ENCODE measurements at places on chromosomes 3 and 15.

DNA sequence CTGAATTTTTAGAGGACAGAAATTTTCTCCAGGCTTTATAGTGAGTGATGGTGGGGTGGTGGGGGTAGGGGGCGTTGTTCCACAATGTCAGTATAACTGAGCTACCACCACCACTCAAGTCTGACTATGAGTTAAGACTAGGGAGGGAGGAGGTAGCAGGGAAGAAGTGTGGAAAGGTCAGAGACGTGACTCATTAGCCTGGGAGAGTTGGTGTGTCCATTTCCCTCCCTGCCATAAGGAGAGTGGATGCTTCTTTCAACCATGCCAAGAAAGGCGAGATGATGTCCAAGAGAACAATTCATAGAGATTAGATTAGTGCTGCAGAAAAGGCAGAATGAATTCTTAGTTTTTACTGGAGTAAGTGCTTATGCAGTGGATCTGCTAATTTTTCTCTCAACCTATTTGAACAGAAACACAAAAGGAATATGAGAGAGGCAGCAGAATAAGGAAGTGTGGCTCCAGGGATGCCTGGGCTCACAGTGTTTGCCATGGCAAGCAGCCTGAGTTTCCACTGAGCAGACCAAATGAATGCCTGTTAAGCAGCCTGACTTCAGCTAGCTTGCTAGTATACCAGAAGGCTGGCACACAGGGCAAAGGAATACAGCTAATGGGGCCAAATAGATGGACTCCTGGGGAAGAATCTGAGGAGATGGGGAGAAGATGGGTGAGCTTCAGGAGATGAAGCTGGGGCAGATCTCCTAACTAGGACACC lies 708.9 kb downstream of the NTRK3 start:
- no peak for DNase-seq

DNA sequence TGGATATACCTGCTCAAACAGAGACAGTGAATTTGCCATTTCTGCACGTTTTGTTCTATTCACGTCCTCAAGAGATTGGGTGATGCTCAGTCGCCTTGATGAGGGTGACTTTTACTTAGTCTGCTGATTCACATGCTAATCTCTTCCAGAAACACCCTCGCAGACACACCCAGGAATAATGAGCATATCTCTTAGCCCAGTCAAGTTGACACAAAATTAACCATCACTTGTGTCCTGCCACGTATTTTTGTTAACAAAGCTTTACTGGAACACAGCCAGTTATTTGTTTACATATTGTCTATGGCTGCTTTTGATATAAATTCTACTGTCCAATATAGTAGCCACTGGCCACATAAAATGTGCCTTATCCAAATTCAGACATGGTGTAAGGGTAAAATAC lies 218.3 kb downstream of the FHIT start:
- DNase-seq, result no peak

GRCh38 chr15:92393980-92394308 lies 263 bp downstream of the ST8SIA2 start:
- DNase-seq, result no peak

DNA sequence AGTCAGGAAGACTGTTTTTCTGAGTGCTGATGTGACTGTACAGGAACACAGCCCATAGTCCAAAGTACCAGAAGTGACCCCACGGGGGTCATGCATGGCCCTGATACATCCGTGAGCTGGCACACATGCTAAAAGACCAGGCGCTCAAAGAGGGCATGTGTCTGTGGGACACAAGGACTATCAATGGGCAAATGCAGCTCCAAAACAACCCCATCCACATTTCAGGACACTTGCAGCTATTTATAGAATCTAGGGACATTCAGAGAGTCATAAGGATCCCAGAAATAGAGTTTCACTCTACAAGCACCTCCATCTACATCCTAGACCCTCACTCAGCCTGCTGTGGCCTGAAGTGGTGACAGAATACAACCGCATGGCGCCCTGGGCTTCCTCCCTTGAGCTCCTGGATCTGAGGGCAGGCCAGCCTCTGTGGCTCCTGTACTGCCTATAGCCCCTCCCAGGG lies 17.0 kb downstream of the SLC25A20 start:
- no peak for DNase-seq

- no peak for DNase-seq
These were observed 34.9 kb downstream of the PPP1R2 start for GRCh38 chr3:195508185-195508584.

GRCh38 chr3:10443272-10444109 lies 61.9 kb downstream of the ATP2B2 start:
- DNase-seq, result no peak

DNA sequence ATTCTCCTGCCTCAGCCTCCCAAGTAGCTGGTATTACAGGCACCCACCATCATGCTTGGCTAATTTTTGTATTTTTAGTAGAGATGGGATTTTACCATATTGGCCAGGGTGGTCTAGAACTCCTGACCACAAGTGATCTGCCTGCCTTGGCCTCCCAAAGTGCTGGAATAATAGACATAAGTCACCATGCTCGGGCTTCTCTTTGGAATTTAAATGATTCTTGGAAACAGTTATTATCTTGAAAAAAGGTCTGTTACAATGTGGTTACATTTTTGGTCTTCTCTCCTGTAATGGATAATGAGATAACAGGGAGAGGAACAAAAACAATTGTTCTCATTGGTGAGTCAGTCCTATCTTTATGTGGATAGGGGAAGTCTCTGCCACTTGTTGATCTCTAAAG lies 59.8 kb upstream of the AADACL2 start:
- DNase-seq, result no peak

GRCh38 chr3:13608969-13609725 lies 60.2 kb downstream of the FBLN2 start:
- DNase-seq, result no peak

- peak; percentile 91 for DNase-seq
These were observed at the start of gene RASSF1 for GRCh38 chr3:50340448-50341329. Gene RASSF1, minus strand, starts transcription at chr3:50340836. Its CDS starts 31 bp downstream, at chr3:50340805.

DNA sequence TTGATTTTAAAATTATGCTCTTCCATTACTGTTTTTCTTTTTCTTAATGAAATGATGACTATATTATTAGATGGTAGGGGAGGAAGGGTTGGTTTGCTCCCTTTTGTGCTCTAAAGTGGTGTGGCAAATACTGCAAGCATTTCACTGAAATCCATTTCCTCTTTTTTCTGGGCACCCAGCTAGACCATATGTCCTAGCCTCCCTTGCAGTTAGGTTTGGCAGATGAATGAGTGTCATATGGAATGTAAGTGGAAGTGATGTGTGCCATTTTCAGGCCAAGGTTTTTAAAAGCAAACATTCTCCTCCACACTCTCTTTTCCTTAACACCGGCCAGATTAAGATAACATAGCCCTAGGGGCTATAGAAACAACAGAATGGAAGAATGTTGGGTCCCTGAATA lies 363.0 kb downstream of the FGF12 start:
- DNase-seq, result no peak

DNA sequence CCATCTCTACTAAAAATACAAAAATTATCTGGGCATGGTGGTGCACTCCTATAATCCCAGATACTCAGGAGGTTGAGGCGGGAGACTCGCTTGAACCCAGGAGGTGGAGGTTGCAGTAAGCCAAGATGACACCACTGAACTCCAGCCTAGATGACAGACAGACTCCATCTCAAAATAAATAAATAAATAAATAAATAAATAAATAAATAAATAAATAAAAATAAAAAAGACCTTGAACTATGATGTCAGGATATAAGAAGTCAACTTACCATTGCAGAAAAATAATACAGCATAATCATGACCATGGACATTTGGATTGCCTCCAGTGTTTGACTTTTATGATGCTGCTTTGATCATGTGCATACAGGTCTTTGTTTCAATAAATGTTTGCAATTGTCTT lies 484.3 kb upstream of the ROBO1 start:
- no peak for DNase-seq

DNA sequence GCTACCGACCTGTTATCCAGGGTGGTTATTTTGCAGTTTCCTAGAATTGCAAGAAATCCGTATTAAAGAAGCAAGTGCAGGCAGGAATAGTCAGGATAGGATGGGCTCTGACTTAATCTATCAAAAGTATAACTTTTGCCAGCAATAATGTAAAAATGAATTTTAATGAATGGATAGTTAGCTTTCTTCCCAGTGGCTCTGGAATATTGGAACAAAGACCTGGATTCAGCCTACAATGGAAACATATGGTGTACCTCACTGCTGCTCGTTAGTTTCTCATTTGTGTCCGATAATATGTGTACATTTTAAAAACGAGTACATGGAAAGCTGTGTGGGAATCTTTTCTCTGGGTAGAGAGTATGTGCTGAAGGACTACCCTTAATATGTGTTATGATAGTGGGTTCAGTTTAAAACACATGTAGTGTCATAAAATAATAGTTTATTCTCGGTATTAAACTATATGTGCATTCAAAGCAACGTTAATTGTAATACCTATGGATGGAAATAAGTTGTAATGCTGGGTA lies 805 bp downstream of the SERPINI1 start:
- DNase-seq, result no peak

DNA sequence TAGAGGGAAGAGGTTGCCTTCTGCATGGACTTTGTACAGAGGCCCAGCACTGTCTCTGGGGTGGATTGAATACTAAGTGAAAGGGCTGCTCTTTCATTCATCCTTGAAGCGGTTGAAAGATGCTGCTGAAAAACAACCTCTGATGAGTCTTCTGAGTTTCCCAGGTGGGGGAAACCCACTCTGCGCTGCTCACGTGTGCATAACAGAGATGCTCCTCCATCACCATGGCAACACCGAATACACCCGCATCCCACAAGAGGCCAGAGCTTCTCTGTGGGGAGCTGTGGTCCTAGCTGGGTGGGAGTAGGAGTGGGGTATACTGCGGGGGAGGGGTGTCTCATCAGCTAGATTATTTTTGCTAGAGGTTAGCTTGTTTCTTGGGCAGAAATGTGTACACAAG lies 6.1 kb upstream of the SYN2 start:
- DNase-seq, result no peak

GRCh38 chr3:52036829-52037228 lies 19.5 kb downstream of the DUSP7 start:
- no peak for DNase-seq

GRCh38 chr15:40891810-40892446 lies 2.3 kb upstream of the VPS18 start:
- peak; percentile 50 for DNase-seq

- no peak for DNase-seq
These were observed 610.7 kb upstream of the GRM7 start for GRCh38 chr3:6250167-6250566.

DNA sequence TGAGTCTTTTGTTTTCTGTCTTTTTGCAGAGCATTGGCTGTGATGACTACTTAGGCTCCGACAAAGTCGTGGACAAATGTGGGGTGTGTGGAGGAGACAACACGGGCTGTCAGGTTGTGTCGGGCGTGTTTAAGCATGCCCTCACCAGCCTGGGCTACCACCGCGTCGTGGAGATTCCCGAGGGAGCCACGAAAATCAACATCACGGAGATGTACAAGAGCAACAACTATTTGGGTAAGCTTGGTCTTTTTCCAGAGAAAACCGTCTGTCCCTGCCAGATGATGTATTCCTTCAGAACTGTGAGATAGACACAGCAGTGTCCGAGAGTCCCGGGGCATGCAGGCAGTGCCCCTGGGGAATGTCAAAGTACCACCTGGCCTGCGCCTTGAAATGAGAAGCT lies 149.9 kb upstream of the NR2E3 start:
- DNase-seq, result no peak

GRCh38 chr3:106215047-106215446 lies 346.2 kb upstream of the CBLB start:
- peak; percentile 82 for DNase-seq

DNA sequence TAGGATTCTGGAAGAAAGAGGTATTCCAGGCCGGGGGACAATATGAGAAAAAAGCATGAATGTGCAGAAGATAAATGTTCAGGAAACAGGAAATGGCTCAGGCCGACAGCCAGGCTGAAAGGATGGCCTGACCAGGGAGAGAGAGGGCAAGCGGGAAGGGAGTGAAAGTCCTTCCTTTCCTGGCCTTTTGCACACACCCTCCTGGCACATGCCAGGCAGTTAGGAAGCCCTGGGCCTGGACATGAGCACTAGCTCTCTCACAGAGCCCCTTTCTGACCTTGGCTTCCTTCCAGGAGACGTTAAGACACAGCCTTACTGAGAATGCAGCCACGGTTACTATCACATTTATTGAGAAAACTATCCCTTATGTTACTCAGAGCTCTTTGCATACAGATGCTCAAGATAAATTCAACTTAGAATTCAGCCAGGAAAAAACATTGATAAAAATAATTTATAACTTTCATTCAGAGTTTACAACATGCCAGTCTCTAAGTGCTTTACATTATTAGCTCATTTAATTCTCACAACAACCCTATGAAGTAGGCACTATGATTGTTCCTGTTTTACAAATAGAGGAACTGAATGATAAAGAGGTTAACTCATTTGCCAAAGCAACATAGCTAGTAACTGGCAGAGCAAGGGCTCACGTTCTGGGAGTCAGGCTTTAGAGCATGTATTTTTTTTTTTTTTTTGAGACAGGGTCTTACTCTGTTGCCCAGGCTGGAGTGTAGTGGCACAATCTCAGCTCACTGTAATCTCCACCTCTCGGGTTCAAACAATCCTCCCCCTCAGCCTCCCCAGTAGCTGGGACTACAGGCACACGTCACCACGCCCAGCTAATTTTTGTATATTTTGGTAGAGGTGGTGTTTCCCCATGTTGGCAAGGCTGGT lies 39.4 kb upstream of the SMAD3 start:
- DNase-seq, result no peak

DNA sequence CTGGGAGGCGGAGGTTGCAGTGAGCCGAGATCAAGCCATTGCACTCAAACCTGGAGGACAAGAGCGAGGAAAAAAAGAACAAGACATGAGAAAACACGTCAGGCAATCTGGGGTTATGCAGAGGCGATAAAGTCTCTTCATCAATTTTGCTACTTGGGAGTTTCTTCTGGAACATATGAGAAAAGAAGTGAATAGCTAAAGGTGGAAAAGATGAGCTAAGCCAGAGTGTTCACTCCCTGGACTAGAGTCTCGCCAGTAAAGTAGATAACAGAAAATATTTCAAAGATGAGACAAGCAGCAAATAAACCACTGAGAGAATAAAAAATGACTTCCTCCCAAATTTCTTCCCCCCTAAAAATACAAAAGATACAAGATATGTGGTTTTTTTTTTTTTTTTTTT lies 188.4 kb upstream of the HES1 start:
- no peak for DNase-seq

DNA sequence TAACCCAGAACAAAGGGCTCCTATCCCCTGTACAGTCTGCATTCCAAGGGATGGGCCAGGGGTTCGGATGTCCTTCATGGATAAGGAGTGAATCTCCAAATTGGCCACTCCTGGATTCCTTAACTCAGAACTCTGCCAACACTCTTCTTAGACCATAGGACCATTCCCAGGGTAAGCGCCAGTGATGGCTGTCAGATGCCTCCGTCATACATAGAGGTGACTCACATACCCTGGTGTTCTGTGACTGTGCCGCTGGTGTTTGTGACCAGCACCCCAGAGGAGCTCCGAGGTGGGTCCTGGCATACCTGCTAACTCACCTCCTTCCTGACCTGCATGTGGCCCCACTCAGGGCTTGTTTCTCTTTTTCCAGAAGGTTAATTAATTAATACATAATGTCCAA lies 134.7 kb downstream of the KLF13 start:
- no peak for DNase-seq

- DNase-seq, result no peak
These were observed 124.3 kb upstream of the ATP2B2 start for GRCh38 chr3:10629671-10630040.

All from activated CD4-positive, alpha-beta T cell treated with anti-CD3 and anti-CD28 coated beads, Interleukin-10, Interleukin-2, amounts not matched to agents 100 ng/mL and 50 ng/mL, durations not matched to agents 16 hours and 8 hours (primary cell).